ENCODE measurements at places on chromosomes 4 and X. TPM values are rescaled to one million over a fixed set of nuclear protein-coding genes. Genes with fewer than 3 reads are reported as not detected.

GRCh38 chr4:113293043-113293560, 243.6 kb downstream of the ANK2 start:
- no peak for DNase-seq

DNA sequence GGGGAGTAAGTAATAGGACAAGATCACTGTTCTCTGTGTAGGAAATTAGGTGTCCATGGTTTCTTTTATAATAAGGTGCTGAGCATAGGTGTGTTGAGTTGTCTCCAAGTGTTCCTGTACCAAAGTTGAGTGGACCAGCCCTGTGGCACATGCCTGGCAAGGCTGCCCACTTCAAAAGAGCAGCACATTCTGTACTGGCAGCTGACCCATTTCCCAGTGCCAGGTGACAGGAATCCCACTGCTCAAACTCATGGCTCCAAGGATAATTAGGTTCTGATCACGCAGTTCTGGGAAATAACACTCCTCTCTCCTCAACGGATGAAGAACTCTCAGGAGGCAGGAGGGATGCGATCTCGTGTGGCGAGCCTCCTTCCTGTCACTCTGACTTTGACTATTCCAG, 12.8 kb upstream of the LGI2 start:
- no peak for DNase-seq

DNA sequence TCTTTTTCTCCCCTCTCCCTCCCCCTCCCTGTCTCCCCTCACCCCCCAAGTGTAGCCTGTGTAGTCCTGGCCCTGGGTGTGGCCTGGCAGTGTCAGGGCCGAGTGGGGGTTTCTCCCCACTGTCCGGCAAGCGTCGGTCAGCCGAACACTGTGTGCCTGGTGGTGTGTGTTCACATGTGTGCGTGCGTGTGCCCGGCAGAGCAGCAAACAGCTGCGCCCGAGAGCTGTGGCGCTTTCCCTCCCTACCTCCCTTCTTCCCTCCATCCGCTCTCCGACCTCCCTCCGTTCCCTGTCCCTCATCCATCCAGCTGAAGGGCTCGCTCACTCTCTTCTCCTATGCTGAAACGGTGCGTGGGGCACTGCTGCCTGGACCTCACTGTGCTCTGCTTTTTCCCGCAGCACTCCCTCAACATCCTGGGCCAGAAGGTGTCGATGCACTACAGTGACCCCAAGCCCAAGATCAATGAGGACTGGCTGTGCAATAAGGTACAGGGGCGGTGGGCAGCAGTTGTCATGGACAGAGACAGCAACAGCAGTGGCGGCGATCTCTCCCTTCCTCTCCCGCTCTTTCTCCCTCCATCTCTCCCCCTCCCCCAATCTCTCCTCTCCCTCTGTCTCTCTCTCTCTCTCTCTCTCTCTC, 17.4 kb upstream of the UBA1 start:
- DNase-seq, result no peak

- DNase-seq, result peak; percentile 25
Observed at GRCh38 chr4:145279122-145279960, 99.0 kb upstream of the OTUD4 start.

The SHROOM4 gene
- total RNA-seq, result 0.15 TPM
